Thoracic aorta (tissue), 2 donors: ENCODE measurements at places on chromosomes 5 and 9. TPM values are rescaled to one million over a fixed set of nuclear protein-coding genes. Genes with fewer than 3 reads are reported as not detected.
A peak's percentile ranks its signal among the peaks of the same experiment; 100 is the strongest.

DNA sequence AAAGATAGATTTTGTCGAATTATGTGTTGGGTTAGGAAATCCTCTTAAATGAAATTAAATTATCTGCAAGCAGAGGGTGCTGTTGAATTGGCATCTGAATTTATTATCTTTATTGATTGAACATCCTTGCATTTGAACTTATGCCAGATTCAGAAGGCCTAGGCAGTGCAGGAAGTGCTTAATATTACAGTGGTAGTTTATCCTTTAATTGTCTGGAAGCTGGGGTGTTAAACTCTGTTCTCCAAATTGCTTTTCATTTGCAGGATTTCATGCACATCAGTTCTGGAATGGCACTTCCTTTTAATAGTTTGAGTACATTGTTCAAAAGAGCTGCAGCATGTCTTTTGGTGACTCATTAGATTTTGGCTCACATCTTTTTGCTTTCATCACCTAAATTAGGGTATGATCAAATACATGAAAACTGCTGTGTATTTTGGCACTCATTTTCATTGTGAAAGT is 186.3 kb downstream of the KDM4C start:
- H3K4me1 ChIP-seq = peaks cover 14% of the 10 kb centered on the region
- H3K27ac ChIP-seq = no peak overlapping the region
- H3K27me3 ChIP-seq = no peaks in the 10 kb centered on the region

- H3K27ac ChIP-seq = no peak overlapping the region
- no peaks in the 10 kb centered on the region for H3K27me3 ChIP-seq
- peaks cover 13% of the 10 kb centered on the region for H3K4me1 ChIP-seq
- DNase-seq = no peak
These were observed 250.0 kb upstream of the MPDZ start for GRCh38 chr9:13529321-13530104.

The PMPCA gene
- 28.7 TPM for total RNA-seq

DNA sequence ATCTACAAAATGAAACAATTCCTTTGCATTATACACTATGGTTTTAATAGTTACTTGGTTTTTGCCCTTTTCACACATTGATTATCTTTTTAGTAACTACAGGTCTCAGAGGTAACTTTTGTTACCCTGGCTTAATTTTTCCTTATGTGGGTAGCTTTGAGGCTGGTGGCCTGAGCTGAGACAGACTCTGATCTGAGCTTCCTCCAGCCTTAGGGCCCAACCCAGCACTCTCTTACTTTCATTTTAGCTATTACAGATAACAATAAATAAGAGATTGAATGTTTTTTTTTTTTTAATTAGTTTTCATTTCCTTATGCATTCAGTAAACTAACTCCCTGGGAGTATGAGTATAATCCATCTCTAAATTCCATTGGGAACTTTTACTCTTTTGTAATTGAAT is 15.1 kb upstream of the OXCT1 start:
- peaks cover 7% of the 10 kb centered on the region for H3K4me1 ChIP-seq
- no peak overlapping the region for H3K4me3 ChIP-seq
- no peaks in the 10 kb centered on the region for H3K27me3 ChIP-seq
- DNase-seq = no peak
- no peaks in the 10 kb centered on the region for H3K36me3 ChIP-seq

DNA sequence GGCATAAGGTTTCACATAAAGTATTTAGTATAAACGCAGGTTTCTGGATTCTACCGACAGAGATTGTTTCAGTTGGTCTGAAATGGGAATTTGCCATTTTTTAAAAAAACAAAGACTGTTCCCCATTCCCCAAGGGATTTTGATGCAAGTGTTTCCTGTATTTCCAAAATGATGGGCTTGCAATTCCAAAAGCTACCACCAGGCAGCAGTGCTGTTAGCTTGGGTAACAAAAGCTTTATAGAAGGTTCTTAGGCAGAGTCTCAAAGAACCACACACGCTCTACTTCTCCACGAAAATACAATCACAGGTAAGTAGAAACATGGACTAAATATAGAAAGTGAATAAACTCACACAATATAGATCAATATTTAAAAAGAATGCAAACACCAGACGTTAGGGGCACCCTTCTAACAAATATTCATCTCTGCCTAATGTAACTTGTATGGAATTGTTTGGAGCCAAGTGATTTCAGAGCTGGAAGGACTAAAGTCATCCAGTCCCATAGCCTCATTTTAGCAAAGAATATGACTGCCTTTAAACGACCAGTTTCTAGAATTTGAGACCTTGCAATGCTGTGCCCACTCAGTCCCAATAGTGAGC is 154.3 kb downstream of the SPOCK1 start:
- peaks cover 17% of the 10 kb centered on the region for H3K4me1 ChIP-seq
- H3K27me3 ChIP-seq = no peaks in the 10 kb centered on the region
- H3K27ac ChIP-seq = no peak overlapping the region
- H3K4me3 ChIP-seq = no peak overlapping the region
- H3K36me3 ChIP-seq = no peaks in the 10 kb centered on the region

The AHRR gene
- 0.85 TPM for total RNA-seq

The CDH9 gene
- not detected for total RNA-seq

The TRAF1 gene
- 36.4 TPM for total RNA-seq

- no peaks in the 10 kb centered on the region for H3K36me3 ChIP-seq
- DNase-seq = peak; percentile 57
- no peak overlapping the region for H3K4me3 ChIP-seq
These were observed 21.3 kb downstream of the ABCA1 start for GRCh38 chr9:104906441-104907277.

DNA sequence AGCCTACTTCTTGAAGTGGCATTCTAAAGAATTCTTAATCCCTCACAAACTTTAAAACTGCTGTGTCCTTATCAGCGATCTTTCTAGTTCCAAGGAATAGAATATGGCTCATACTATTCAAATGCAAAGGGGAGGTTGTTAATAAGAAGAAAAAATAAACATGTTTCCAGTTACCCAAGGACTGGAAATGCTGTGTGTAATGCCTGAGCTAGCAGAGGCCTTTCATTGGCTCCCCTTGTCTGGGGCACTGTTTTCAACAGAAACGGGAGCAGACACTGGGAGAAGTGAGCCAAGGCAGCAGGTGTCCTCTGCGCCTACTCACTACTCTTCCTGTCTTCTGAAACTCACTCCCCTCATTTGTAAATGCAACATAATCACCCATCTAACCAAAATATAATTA is 253.0 kb downstream of the MARCHF11 start:
- peaks cover 6% of the 10 kb centered on the region for H3K36me3 ChIP-seq
- H3K27ac ChIP-seq = no peak overlapping the region
- H3K4me3 ChIP-seq = no peak overlapping the region
- H3K27me3 ChIP-seq = no peaks in the 10 kb centered on the region

DNA sequence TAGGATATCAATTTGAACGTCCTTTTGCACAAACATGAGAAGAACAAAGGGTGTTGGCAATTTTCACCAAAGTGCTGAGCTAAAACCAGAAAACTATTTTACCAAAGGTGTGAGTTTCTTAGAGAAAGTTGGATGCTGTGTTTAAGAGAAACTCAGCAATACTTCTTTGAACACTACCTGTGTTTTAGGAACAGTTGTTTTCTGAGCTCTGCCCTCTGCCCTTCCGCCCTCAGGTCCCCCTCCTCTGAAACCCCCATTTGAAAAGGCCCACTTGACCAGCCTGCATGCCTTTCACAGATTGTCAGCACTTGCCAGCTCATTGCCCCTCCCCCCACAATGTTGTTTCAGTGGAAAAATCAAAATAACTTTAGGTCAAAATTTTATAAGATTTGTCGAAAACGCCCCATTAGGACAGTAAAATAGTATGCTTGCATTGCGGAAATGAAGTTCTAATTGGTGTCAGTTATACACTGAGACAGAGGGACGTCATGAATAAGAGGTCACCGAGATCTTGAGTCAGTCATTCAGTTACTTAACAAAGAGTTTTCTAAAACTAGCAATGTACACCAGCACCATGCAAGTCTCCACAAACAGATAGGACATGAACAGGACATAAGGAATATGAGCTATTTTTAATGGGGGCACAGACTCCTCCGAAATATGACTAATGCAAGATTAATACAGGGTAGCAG is 61.9 kb upstream of the IL7R start:
- H3K27me3 ChIP-seq = no peaks in the 10 kb centered on the region
- no peak overlapping the region for H3K27ac ChIP-seq
- no peak overlapping the region for H3K4me3 ChIP-seq
- no peaks in the 10 kb centered on the region for H3K4me1 ChIP-seq
- no peak for DNase-seq

The OR1Q1 gene
- not detected for total RNA-seq

DNA sequence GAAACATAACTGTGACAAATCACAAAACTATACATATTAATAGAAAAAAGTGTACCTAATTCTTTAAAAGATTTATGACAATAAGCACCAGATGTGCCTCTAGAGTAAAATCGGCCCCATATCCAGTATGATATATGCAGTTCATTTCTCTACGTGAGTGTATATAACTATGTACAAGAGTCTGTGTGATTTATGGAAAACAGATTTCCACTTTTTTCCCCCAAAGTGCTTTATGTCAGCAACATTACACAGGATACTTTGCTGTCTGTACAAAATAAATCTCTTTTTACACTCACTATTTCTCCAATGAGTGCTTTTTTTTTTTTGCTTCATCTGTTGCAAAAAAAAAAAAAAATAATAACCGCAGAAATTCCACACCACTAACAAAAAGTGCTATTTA is 298.8 kb upstream of the RFX3 start:
- no peak overlapping the region for H3K4me3 ChIP-seq
- H3K27me3 ChIP-seq = no peaks in the 10 kb centered on the region
- H3K4me1 ChIP-seq = no peaks in the 10 kb centered on the region
- DNase-seq = no peak
- H3K36me3 ChIP-seq = peaks cover 3% of the 10 kb centered on the region

GRCh38 chr9:21465859-21466518 is 16.1 kb downstream of the IFNE start:
- H3K36me3 ChIP-seq = no peaks in the 10 kb centered on the region
- DNase-seq = no peak
- no peak overlapping the region for H3K4me3 ChIP-seq
- H3K27ac ChIP-seq = no peak overlapping the region
- H3K27me3 ChIP-seq = no peaks in the 10 kb centered on the region

- no peak for DNase-seq
- H3K36me3 ChIP-seq = no peaks in the 10 kb centered on the region
- H3K27me3 ChIP-seq = no peaks in the 10 kb centered on the region
- H3K4me3 ChIP-seq = no peak overlapping the region
- peaks cover 7% of the 10 kb centered on the region for H3K4me1 ChIP-seq
These were observed 121.1 kb downstream of the LHX2 start for GRCh38 chr9:124132671-124133147.

DNA sequence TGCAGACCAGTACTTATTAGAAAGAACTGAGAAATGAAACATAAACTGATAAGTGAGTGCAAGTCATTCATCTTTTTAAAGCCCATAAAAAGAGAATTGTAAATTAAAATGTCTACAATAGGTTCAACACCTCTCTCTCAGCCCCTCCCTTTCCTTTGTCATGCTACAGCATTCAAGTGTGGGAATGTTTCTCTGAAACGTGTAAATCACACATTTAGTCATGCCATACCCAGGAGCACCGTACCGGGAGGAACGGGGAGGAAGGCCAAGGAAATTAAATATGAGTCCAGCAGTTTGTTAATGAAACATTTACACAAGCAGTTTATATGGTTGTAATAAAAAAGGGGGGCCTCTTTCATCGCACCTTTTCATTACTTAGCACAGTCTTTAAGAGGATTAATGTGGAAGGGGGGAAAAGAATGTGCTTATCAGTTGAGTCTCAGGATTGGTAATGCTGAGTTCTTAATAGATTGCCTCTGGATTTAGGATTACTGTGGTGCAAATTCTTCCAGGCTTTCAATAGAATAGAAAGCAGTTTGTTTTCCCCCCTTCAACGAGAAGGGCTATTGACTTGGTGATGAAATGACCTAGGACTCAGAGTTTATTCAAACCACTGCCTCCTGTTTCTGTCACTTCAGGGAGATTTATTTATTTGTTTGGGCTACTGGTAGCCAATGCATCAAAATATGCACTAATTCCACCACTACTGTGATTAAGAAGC is 176.0 kb upstream of the ZNF608 start:
- H3K4me3 ChIP-seq = no peak overlapping the region
- H3K27me3 ChIP-seq = no peaks in the 10 kb centered on the region
- no peak for DNase-seq
- H3K36me3 ChIP-seq = no peaks in the 10 kb centered on the region

The TYRP1 gene
- 1.8 TPM for total RNA-seq

DNA sequence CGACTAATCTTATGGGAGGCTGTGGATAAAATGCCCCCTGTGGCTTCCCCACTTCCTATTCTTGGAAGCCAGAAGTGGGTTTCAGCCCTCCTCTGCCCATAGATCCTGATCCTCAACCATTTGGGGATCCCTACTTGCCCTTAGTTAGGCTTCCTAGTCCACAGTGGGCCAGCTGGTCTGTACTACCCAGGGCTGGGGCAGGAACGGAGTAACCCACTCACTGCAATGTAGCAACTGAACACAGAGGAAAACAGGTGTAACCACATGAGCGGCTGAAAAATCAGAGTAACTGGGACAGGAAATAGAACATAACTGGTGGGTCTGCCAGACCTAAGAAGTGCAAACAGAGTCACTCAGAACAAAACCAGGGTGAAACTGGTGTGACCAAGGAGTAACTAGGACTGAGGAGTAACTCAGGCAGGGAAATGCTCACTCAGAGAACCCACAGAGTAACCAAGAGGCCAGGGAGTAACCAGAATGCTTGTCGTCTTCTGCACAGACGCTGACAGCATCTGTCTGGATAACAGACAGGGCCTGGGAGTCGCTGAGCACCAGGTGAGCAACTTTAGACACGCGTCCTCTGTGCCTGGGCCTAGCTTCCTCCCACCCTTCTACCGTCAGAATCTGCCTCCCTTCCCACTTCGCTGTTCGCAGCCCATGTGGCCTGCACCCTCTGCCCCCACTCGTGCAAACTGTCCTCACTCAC is 1.0 kb downstream of the AQP3 start:
- no peaks in the 10 kb centered on the region for H3K36me3 ChIP-seq
- no peak for DNase-seq
- peak overlapping the region; percentile 72 for H3K4me3 ChIP-seq
- H3K27ac ChIP-seq = no peak overlapping the region
- H3K27me3 ChIP-seq = no peaks in the 10 kb centered on the region

- no peaks in the 10 kb centered on the region for H3K27me3 ChIP-seq
- no peaks in the 10 kb centered on the region for H3K36me3 ChIP-seq
- H3K4me1 ChIP-seq = peaks cover 14% of the 10 kb centered on the region
- H3K4me3 ChIP-seq = peak within 1 kb of the TSS; percentile 84
- no peak for DNase-seq
These were observed at the start of gene EPB41L4A for GRCh38 chr5:112419164-112419985. EPB41L4A (minus strand) TSS chr5:112419277; CDS start chr5:112419039, 238 bp downstream.

GRCh38 chr9:76598981-76599380 is 140.0 kb downstream of the GCNT1 start:
- no peak for DNase-seq
- H3K36me3 ChIP-seq = no peaks in the 10 kb centered on the region
- no peak overlapping the region for H3K4me3 ChIP-seq
- no peak overlapping the region for H3K27ac ChIP-seq

The TPPP gene
- 9.9 TPM for total RNA-seq

The NFIB gene
- total RNA-seq = 114 TPM

GRCh38 chr5:175378444-175379028 is 65.4 kb downstream of the DRD1 start:
- no peaks in the 10 kb centered on the region for H3K27me3 ChIP-seq
- no peak overlapping the region for H3K4me3 ChIP-seq
- H3K27ac ChIP-seq = no peak overlapping the region
- no peaks in the 10 kb centered on the region for H3K36me3 ChIP-seq
- peaks cover 6% of the 10 kb centered on the region for H3K4me1 ChIP-seq
